Frontal cortex (tissue), 4 donors: ENCODE measurements at places on chromosomes 4 and X. TPM values are rescaled to one million over a fixed set of nuclear protein-coding genes. Genes with fewer than 3 reads are reported as not detected.

DNA sequence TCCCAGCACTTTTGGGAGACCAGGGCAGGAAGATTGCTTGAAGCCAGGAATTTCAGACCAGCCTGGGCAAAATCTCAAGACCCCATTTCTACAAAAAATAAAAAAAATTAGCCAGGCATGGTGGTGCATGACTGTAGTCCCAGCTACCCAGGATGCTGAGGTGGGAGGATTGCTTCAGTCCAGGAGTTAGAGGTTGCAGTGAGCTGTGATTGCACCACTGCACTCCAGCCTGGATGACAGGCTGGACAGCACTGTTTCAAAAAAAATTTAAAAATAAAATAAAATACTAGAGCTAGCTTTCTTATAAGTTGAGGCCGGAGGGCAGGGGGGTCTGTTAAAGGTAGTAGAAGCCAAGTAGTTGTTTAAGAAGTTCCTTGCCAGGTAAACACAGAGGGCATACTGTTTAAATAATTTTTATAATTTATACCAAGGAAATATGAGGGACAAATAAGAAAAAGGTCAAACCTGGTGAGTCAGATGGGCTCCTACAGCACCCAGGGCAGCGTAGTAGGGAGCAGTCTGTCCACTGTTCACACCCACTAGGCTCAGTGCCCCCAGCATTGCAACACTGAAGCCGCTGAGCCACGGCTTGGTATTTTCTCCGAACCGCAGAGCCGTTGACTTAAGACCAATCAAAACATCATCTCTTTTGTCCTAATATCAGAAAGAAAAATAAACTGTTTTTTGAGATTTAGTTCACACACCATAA lies 17.3 kb downstream of the COQ2 start:
- no peak for DNase-seq

DNA sequence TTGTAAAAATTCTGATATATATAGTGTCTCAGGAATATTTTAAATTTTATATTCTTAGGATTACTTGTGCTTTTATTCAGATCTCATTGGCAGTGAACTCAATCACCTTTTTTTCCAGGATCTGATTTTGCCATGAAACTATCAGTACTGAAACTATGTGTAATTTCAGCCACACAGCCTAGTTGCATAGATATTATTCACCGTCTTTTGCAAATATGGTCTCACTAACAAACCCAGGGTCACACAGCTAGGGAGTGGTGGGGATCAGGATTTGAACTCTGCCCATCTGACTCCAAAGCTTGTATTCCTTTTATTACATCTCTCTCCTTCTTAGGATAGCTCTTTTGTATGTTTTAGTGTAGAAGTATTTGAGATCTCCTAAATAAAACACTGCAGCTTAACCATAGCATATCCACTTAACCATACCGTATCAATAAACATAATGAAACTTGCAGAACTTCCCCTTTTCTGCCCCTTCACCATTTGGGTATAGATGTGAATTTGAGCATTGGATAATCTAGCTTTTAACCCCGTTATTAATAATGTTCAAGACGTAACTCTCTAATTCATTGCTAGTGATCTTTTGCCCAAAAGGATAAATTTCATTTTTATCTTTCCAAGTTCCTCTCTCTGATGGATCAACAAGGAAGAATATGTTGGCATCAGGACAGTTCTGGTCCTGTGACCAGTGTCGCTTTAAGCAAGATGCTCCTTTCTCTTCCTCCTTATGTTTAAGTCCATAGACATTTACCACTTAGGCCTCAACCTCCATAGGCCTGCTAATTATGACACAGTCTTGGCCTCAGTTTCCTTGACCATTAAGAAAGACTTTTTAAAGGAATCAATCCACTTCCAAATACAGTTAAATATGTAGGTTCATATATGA lies 74.6 kb downstream of the RAPGEF2 start:
- no peak for DNase-seq

The LEF1 gene
- total RNA-seq, result 6.1 TPM

DNA sequence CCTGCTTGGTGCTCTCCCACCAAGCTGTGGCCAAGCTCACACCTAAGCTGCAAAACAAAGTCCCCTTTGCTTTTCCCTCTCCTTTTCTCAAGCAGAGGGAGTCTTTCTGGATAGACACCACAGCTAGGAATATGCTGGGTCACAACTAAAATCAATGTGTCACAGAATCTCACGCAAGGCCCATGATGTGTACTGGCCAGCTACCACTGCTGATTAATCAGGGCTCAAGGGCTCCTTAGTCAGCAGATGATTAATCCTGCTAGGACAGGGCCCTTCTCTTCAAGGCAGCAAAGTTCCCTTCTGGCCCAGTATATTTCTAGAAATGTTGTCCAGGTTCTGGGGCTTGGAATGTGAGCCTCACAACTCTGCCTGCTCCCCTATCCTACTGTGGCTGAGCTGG lies 32.0 kb upstream of the TENT5D start:
- no peak for DNase-seq

- DNase-seq, result no peak
Observed at GRCh38 chr4:182973511-182973911, 56.3 kb upstream of the DCTD start.

DNA sequence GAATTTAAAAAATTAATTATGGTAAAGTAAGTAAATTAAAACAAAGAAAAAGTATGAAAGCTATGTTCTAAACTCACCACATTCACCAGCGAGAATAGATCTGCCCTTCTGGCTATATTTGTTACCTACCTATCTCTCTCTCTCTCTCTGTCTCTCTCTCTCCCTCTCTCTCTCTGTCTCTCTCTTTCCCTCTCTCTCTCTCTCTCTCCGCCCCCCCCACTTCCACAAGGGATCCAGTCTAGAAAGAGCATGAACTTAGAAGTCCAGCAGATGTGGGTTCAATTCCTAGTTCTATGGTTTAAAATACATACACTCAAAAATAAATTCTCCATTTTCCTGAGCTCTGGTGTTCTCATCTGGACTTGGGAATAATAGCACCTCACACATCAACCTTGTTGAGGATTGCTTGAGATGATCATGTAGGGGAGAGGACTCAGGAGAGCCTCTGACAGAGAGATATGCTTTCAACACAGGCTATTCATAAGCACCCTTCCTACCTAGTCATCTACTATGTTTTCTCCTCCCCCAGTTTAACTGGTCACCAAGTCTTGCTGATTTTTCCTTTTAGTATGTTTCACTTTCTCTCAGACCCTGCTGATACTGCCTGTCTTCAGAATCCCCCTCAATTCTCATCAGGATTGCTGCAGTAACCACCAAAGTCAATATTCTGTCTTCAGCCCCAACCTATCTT lies 64.7 kb downstream of the SLC7A11 start:
- no peak for DNase-seq

DNA sequence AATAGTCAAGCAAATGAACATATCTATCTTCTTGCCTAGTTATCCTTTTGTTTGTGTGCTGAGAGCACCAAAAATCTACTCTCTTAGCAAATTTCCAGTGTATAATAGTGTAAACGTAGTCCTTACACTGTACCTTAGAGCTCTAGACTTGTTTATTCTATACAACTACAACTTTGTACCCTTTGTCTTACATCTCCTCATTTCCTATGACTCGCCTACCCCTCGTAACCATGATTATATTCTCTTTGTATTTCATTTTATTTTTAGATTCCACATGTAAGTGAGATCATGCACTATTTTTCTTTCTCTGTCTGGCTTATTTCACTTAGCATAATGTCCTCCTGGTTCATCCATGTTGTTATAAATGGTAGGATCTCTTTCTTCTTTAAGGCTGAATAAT lies 37.6 kb downstream of the MAGEB5 start:
- DNase-seq, result no peak

DNA sequence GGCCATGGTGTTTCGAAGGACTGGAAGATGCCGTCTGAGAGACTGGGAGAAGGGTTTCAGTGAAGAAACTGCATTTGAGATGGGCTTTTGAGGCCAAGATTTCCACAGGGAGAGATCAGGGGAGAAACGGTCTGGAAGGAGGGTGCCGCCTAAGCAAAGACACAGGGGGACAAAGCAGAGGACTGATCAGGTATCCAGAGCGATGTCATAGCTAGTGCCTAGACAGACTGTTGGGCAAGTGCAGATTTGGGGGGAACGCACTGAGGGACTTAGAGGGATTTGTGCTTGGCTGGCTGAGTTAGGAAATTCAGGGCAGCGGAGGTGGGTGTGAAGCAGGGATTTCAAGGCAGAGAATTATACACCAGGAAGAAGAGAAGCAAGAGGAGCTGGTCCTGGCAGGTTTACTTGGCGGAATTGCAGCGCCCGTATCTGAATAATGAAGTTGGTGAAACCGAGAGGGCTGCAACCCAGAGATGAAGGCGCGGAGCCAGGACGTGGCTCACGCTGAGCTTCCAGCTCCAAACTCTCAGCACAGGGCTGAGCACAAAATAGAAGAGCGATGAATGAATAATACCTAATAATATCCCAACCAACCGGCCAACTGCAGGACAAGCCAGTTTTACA lies 106.9 kb downstream of the MAML3 start:
- DNase-seq, result no peak

- no peak for DNase-seq
Observed at GRCh38 chrX:68533656-68534055, 34.8 kb downstream of the YIPF6 start.
